ENCODE measurements at places on chromosomes 2 and 18.

DNA sequence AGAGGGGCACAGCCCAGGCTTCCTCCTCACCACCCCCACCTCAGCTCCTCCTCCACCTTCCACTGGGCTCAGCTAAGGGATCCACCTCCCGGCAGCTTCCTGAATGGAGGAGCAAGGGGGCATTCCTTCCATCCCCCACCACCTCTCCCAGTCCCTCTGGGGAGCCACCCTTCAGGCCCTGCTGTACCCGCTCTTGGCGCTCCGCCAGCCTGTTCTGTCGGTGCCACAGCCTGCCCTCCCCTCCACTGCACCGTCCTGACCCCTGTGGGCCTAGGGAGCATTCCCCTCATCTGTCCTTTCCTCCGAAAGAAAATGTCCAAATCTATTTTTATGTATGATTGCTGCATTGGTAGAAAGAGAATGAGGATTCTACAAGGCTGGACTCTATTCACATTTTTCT is 59.9 kb downstream of the KIF1A start:
- no peak for DNase-seq

DNA sequence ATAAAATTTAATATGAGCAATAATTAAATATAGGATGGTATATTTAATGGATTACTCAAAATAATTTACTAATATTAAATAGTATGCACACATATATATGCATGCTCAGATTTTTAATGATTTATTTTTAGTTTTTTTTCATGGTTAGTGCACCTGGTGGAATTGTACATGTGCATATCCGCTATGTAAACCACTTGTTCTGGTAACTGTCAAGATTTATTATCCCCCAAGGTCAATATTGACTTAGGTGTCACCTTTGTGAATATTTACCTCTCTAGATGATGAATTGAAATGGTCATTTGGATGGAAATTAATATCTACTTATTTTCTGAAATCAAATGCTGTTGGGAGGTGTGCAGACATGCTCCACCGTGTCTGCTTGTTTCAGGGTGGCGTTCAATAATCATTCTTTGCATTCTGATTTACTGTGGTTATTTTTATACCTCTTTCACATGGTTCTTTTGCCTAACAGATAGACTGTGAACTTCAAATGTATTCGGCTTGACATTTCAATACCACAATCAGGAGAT is 14.7 kb downstream of the CNTNAP5 start:
- no peak for DNase-seq

GRCh38 chr18:2981212-2981728 is 31.7 kb downstream of the LPIN2 start:
- no peak for DNase-seq

DNA sequence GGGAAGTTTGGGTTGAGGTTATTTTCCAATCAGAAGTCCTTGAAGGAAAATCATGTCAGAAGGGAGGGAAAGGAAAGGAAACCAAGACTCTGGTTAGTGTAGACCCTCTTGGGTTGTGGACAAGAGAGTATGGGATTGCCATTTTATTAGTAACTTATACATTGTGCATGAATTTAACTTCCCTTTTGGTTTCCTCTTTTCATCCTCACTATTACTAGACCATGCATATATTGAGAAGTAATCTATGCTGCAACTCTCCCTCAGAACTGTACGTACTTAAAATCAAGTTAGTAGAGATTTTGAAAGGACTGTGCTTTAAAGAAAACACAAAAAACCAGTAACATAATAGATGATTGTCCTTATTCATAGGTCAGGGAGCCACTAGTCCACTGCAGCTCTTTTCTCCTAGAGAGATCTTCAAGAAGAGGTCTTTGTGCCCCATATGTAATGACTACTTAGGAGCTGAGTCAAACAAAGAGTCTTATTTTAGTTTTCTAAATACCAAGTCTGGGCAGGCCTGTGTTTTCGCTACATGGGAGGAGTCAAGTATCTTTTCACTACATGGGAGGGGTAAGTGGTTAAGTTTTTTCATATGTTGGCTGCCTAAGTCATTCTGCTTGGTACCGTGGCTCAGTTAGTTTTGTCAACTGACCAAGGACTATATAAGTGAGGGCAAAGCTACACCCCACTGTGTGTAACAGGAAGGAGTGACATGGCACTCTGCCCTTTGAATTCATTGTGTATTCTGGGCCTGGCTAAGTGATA is 25.2 kb upstream of the FAM117B start:
- DNase-seq: no peak

GRCh38 chr18:79973517-79973916 is 9.1 kb downstream of the HSBP1L1 start:
- DNase-seq: no peak

DNA sequence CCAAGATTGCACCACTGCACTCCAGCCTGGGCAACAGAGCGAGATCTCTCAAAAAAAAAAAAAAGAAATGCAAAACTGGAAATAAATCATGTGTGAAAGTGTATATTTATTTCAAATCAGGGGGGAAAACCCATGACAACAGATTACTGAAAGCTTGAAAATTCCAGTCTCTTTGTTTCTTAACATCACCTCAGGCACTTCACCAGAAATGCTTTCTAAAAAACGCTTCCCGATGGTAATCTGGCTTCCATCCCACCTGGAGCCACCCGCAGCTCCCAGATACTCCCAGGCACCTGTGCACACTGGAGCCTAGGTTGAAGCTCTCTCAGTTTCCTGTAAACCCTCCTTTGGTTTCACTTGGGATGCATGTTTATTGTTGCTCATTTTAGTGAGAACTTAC is 7.2 kb upstream of the ITGB6 start:
- DNase-seq: no peak

- no peak for DNase-seq
These were observed 166.7 kb upstream of the ZNF521 start for GRCh38 chr18:25518716-25519053.

GRCh38 chr2:215360596-215360995 is 48.7 kb downstream of the ATIC start:
- no peak for DNase-seq

- DNase-seq: no peak
These were observed 96.1 kb downstream of the NRP2 start for GRCh38 chr2:205778356-205778755.

DNA sequence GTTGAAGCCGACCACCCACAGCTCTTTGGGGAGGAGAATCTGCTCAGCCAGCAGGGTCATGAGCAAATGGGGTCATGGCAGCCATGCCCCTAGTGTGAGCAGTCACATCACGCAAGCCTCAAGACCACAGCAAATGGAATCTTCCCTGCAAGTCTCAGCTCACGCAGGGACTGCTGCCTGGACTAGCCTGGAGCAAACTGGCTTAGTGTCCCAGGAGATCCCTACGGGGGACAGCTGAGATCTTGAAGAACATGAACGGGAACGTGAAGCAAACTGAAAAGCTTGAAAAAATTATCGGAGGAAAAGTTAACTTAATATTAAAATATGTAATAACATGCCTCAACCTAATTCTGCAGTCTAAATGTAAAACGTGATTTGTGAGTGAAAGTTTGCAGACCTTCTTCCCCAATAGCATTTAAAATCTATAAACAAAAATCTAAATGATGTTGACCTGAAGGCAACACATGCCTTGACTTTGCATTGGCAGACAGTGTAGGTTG is 118.4 kb downstream of the FAM124B start:
- DNase-seq: no peak

- DNase-seq: no peak
These were observed 193.3 kb upstream of the KLHL14 start for GRCh38 chr18:32966141-32966540.

DNA sequence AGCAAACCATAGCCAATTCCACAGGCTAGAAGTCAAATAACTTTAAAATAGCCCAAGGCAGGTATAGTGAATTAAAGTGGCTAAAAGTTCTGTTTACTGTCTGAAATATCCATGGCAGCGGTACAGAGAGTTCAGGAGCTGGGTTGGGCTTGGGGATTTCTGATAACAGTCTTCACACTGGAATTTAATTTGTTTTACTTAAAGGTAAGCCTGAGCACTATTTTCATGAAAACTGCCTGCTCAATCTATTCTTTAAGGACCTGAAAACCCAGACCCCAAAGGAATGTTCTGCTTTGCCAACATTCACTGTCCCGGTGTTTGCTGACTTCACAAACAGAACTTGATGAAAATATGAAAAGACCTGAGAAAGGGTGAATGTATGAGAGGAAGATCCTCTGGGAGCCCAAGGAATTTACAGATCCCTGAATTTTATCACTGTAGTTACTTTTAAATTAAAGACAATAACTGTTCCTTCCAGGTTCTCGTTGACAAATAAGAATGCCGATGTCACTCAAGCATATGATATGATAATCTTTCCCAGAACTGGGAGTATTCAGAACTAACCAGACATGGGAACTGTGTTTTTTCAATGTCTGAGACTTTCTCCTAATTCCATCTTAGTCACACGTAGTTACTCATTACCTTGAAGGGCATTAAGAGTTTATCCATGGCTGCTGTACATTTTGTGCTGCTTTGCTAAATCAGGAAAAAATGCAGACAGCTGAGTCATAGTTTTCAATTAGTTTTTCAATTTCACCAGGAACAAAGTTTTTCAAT is 28.3 kb upstream of the ITGB6 start:
- no peak for DNase-seq

DNA sequence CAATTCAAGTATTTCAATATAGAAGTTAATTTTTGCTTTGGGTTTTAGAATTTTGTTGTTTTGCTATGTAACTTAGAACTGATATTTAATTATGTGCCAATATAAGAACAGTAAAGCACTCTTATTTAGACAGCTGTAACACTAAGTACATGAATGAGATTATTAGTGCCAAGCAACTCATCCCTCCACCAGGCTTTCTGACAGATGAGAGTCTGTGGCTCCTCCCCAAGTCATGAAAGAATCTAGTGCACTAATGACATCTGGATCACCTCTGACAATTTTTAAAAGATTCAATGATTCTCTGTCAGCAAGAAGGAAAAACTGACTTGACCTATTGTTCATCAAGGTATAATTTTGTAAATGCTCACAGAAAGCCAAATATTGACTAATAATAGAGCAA is 67.8 kb downstream of the TMEFF2 start:
- DNase-seq: no peak

DNA sequence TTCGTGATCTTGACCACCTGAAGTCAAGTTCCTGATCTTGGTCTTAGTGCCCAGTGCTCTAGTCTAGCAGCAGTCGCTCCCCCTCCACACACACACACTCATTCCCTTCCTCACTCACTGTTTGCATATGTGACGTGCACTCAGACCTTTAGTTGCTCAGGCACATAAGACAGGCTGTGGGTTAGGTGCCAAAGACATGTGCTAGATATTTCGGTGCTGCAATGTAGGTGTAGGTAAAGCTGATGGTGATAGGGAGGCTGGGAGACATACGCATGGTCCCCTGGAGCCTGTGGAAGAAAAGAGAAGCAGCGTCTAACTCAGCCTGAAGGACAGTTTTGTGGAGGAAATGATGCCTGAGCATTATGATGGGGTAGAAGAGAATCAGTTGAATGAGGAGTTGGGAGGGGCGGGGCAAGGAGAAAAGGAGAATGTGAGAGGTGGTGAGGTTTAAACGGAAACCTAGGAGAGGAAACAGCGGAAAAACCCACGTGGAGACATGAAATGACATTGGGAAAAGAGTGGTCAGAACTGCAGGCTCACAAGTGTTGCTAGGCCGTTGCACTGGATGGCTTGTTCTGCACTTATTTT is 3.8 kb downstream of the TTC39C start:
- no peak for DNase-seq

DNA sequence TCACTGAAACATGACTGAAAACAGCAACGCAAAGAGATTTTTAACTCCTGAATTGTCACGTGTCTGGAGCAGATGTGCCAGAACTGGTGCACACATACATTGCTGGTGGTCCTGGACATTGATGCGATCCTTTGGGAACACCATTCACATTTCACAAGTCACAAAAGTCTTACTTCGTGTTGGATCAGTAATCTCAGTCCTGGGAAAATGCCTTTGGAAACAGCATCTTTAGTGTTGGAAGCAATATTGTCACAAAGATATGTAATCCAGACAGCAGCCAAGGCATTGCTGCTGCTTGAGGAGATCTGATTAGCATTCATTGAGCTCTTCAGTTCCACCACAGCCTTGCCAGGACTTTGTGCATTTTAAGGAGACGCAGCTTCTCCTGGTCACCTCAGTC is 126.2 kb upstream of the SH3BP4 start:
- DNase-seq: no peak

DNA sequence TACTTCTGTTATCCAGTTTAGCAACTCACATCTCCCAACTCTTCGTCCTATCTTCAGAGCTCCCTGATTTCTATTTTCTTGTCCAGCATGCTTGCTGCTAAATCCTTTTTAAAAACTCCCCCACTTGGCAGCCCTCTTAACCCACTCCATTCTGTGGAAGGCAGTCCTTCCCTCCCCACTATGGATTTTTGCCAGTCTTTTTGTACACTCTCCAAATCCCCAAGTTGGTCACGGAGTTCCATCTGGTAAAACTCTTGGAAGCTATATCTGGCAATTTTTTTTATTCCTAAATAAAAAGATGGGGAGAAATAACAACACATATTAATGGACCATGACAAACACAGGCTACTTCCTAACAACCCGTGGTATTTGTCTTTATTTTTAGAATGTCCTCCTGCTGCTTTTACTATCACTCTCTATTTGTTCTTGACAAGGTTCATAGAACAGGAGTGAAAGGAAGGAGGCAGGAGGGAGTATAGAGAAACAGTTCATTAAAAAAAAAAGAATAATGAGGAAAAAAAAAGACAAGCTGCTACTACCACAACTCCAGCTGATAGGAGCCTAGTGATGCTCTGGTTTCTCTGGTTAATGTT is 120.0 kb upstream of the THSD7B start:
- no peak for DNase-seq

GRCh38 chr18:28183418-28184078 is 6.6 kb upstream of the CDH2 start:
- DNase-seq: no peak

DNA sequence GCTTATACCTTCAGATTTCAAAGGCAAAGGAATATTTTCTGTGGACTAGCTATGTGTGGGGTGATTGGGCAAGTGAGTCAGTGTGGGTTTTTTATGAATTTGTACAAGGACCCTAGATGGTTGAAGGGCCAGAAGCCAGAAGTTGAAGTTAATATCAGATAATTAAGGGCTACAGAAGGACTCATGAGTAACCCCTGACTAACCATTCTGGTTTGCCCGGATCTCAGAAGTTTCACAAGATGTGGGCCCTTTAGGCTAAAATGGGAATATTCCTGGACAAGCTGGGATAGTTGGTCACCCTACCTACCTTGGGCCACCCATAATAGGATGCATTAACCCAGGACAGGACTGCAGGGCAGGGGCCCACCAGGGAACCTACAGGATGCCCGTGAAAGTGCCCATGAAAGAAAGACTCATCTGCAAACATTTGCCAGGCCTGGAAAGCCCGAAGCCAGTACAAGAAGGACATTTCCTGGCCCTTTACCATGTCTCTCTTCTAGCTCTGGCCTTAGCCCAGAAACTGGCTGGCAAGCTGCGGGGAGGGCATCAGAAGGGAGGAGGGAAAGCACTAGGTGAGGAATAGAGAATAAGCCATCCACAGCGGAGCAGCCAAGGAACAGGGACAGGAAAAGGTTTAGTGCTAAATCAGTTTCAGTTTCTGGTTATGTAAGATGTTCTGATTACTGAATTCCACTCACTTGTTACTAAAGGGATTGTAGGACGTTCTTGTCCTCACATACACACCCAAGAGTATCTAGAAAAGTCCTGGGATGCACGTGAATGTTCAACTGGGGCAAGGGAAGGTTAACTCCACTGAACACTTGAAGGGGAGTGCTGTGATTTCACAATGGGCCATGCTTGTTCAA is 33.6 kb downstream of the GCG start:
- no peak for DNase-seq
